ENCODE measurements at places on chromosomes 11 and 22. TPM values are rescaled to one million over a fixed set of nuclear protein-coding genes. Genes with fewer than 3 reads are reported as not detected.

GRCh38 chr11:12127206-12127898 lies 17.0 kb downstream of the MICAL2 start:
- DNase-seq, result no peak
- no peak overlapping the region for H3K4me3 ChIP-seq

- peak overlapping the region; percentile 31 for H3K27ac ChIP-seq
- peaks cover 25% of the 10 kb centered on the region for H3K4me1 ChIP-seq
- no peaks in the 10 kb centered on the region for H3K27me3 ChIP-seq
- DNase-seq, result peak; percentile 50
- H3K4me3 ChIP-seq, result no peak overlapping the region
These were observed 26.5 kb downstream of the RPL27A start for GRCh38 chr11:8709002-8709672.

- no peak overlapping the region for H3K4me3 ChIP-seq
- DNase-seq, result peak; percentile 56
- H3K36me3 ChIP-seq, result no peaks in the 10 kb centered on the region
- no peaks in the 10 kb centered on the region for H3K4me1 ChIP-seq
- H3K27ac ChIP-seq, result no peak overlapping the region
These were observed 99.5 kb downstream of the ZNF280B start for GRCh38 chr22:22408731-22409696.

DNA sequence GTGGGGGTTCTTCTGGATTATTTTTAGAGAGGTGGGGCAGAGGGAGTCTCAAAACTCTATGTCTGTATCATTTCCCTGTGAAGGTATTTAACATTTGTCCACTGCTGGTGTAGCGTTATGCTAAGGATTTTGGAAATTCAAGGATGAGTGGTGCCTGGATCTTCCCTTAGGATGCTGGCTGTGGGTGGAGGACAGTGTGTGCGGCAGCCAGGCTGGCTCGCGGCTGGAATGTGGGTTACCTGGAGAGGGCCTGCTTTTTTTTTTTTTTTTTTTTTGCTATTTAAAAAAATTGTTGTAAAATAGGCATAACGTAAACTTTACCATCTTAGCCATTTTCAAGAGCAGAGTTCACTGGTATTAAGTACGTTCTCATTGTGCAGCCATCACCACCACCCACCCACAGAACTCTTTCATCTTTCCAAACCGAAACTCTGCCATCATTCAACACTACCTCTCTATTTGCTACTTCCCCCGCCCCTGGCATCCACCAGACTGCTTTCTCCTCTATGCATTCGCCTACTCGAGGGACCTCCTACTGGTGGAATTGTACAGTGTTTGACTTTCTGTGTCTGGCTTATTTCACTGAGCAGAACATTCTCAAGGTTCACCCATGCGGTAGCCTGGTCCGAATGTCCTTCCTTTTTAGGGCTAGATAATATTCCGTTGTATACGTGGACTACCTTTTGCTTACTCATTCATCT lies 67.1 kb downstream of the PARVB start:
- no peak overlapping the region for H3K4me3 ChIP-seq
- no peaks in the 10 kb centered on the region for H3K4me1 ChIP-seq
- H3K36me3 ChIP-seq, result peaks cover 24% of the 10 kb centered on the region
- DNase-seq, result no peak
- H3K27me3 ChIP-seq, result no peaks in the 10 kb centered on the region

DNA sequence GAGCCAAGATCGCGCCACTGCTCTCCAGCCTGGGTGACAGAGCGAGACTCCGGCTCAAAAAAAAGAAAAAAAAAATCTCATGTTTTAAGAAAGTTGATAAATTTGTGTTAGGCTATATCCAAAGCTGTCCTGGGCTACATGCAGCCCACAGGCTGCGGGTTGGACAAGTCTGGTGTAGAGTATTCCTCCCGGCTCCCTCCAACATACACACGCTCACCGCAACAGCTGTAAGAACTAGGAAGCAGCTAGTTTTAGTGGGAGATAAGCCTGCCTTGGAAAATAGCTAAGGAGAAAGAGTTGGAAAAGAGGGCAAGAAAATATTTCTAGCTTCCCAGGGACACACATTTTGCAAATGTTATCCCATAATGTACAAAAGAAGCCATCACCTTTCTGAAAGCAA lies 46.6 kb downstream of the CELF1 start:
- H3K27me3 ChIP-seq, result no peaks in the 10 kb centered on the region
- no peak overlapping the region for H3K27ac ChIP-seq
- no peak for DNase-seq
- H3K4me1 ChIP-seq, result peaks cover 89% of the 10 kb centered on the region
- no peaks in the 10 kb centered on the region for H3K36me3 ChIP-seq

DNA sequence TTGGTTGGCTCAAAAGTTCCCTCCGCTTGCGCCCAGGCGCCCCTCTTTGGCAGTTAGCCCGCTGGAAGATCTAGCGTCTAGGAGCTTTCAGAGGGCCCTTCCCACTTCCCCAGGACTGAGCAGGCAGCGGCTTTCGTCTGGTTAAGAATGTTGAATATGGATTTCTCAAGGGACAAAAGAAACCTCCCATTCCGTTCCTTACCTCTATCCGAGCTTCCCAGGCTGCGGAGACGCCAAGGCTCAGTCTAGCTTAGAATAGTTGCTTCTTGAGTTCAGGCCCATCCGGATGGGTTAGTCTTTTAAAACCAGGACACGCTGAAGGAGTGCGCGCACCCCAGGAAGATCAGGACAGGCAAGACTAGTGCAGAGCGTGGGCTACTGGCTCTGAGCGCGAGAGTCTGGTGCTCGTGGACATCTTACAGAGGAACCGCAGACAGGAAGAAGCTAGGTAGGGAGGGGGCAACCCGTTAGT lies 1.6 kb downstream of the NELL1 start:
- H3K4me1 ChIP-seq, result peaks cover 15% of the 10 kb centered on the region
- no peak overlapping the region for H3K4me3 ChIP-seq
- no peak for DNase-seq
- peaks cover 82% of the 10 kb centered on the region for H3K27me3 ChIP-seq
- no peak overlapping the region for H3K27ac ChIP-seq

DNA sequence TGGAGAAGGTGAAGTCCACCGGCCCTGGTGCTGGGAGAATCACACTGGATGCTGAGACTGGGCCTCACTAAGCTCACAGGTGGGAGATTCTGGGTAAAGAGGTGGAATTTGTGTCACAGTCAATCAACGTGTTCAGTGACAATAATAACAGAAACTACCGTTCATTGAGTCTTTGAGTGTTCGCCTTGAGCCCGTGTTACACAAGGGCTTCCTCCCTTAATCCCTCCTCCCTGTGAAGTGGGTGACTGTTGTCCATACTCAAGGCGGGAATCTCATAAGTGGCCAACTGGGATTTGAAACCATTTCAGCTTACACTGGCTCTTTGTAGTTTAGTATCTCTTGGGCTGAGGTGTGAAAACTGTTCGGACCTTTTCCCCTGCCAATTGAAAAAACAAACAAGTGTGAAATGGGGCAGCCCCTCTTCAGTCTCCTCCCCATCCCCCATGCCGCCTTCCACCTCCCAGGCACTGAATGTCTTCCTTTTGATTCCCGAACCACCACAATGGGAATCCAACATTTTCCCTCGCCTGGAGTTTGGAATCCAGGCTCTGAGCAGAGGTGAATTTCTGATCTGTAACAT lies 502.4 kb downstream of the MIAT start:
- DNase-seq, result no peak
- H3K4me1 ChIP-seq, result no peaks in the 10 kb centered on the region
- no peak overlapping the region for H3K4me3 ChIP-seq
- H3K36me3 ChIP-seq, result no peaks in the 10 kb centered on the region
- peaks cover 13% of the 10 kb centered on the region for H3K27me3 ChIP-seq

DNA sequence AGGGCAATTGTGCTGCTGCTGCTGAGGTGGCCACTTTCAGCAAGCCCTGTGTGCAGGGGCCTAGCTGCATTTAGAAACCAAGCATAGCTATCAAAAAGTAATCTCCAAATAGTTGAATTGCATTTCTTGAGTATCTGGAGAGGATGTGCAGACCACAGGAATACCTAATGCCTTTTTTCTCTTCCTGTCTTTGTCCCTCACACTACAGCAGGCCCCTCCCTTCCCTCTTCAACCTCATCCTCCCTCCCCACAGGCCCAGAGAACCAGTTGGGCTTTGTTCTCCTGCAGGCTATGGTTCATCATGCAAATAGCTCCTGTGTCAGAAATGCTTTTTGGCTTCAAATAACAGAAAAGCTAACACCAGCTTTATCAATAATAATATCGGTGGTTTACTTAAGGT lies 47.7 kb downstream of the DKK3 start:
- peaks cover 44% of the 10 kb centered on the region for H3K36me3 ChIP-seq
- no peaks in the 10 kb centered on the region for H3K27me3 ChIP-seq
- H3K4me3 ChIP-seq, result no peak overlapping the region

- no peaks in the 10 kb centered on the region for H3K27me3 ChIP-seq
- no peaks in the 10 kb centered on the region for H3K4me1 ChIP-seq
- no peak for DNase-seq
These were observed 58.3 kb upstream of the VSTM5 start for GRCh38 chr11:93908689-93909088.

DNA sequence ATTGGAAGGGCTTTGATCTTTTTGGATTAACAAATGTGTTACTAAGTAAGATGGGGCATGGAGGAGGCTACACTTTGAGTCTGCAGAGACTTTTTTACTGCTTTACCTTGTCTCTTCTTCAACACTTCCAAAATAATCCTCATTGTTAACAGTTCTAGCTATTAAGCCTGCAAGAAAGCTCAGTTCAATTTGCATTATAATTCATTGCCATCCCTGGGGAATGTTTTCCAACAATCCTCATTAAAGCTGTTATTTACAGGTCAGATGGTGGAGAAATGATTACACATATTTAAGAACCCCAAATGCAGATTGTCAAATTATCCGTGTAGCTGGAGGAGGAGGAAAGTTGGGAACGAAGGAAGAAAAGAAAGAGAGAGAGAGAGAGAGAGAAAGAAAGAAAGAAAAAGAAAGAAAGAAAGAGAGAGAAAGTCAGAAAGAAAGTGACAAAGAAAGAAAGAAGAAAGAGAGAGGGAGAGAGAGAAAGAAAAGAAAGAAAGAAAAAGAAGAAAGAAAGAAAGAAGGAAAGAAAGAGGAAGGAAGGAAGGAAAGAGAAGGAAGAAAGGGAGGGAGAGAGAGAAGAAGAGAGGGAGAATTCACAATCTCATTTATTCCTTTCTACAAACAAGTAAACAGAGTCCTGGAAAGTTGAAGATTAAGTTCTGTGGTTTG lies 443.9 kb downstream of the INSC start:
- H3K27me3 ChIP-seq, result peaks cover 9% of the 10 kb centered on the region
- H3K36me3 ChIP-seq, result no peaks in the 10 kb centered on the region
- no peaks in the 10 kb centered on the region for H3K4me1 ChIP-seq
- H3K27ac ChIP-seq, result no peak overlapping the region

DNA sequence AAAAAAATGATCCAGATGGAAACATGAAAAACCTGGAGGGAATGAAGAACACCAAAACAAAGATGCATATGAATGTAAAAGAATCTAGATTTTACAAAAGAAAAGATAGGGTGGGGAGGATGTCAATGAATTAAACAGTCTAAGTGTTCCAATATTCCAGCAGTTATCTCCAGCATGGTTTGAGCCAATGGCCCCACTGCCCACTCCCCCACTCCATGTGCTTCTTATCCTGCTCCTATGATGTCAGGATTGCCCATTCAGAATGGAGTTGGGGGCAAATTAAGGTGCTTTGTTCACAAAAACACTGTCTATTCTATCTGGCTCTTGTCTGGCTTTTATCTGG lies 1.2 kb upstream of the OR52K1 start:
- no peaks in the 10 kb centered on the region for H3K4me1 ChIP-seq
- no peaks in the 10 kb centered on the region for H3K36me3 ChIP-seq
- H3K4me3 ChIP-seq, result no peak overlapping the region
- H3K27ac ChIP-seq, result no peak overlapping the region
- no peaks in the 10 kb centered on the region for H3K27me3 ChIP-seq
- DNase-seq, result no peak

DNA sequence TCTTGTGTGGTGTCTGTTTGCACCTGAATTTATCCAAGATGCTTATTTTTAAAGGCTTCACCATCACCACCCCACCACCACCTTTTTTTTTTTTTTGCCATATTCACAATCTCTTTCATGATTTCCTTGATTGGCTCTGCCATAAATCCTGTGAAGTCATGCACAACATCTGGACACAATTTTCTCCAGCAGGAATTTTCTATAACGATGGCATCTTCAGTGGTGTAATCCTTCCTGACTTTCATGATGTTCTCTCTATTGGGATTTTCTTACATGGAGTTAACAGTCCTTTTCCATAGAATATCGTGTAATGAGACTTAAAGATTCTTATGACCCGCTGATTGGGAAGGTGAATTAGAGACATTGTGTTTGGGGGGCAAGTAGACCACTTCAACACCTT lies 17.8 kb downstream of the ZFP91 start:
- no peak overlapping the region for H3K27ac ChIP-seq
- no peaks in the 10 kb centered on the region for H3K36me3 ChIP-seq
- H3K27me3 ChIP-seq, result no peaks in the 10 kb centered on the region
- no peak overlapping the region for H3K4me3 ChIP-seq
- peaks cover 8% of the 10 kb centered on the region for H3K4me1 ChIP-seq

GRCh38 chr11:28690746-28691145 lies 582.6 kb downstream of the METTL15 start:
- H3K27ac ChIP-seq, result no peak overlapping the region
- H3K36me3 ChIP-seq, result no peaks in the 10 kb centered on the region
- DNase-seq, result peak; percentile 6
- H3K27me3 ChIP-seq, result no peaks in the 10 kb centered on the region

DNA sequence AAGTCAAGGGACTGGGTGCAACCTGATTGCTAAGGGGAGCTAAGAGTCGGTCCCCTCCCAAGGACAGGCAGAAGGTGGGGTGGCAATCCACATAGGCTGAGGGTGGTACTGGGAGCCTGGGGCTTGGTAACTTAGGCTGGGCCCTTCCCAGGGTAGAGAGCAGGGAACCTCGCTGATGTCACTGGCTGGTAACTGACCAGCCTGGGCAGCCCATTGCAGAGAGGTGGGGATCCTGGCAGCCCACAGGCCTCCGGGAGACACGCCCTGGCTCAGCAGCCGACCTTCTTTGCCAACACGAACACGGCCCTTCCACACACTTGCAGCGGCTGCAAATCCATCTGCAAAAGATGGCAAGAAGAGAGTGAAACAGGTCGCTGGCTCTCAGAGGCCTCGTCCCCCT lies 25.4 kb downstream of the A4GALT start:
- peaks cover 56% of the 10 kb centered on the region for H3K4me1 ChIP-seq
- peak; percentile 5 for DNase-seq
- no peaks in the 10 kb centered on the region for H3K27me3 ChIP-seq
- no peak overlapping the region for H3K4me3 ChIP-seq

Gene IGLL1
- total RNA-seq, result not detected

Gene TRPM5
- total RNA-seq, result 0.43 TPM

Gene CDKN1C
- 99.1 TPM for total RNA-seq

Gene RIC3
- total RNA-seq, result not detected

Gene BCO2
- 0.89 TPM for total RNA-seq

Gene POU2AF2
- total RNA-seq, result not detected

Gene SPTBN2
- 35.6 TPM for total RNA-seq

Gene TCF20
- 38.5 TPM for total RNA-seq

Gene TSPO
- 421 TPM for total RNA-seq

Gene LUZP2
- not detected for total RNA-seq

Data from stomach (tissue), 19 donors.